Tibial nerve (tissue), 4 donors: ENCODE measurements at places on chromosomes 7 and 10. TPM values are rescaled to one million over a fixed set of nuclear protein-coding genes. Genes with fewer than 3 reads are reported as not detected.
A peak's percentile ranks its signal among the peaks of the same experiment; 100 is the strongest.

The ANXA8 gene
- total RNA-seq = 0.30 TPM

DNA sequence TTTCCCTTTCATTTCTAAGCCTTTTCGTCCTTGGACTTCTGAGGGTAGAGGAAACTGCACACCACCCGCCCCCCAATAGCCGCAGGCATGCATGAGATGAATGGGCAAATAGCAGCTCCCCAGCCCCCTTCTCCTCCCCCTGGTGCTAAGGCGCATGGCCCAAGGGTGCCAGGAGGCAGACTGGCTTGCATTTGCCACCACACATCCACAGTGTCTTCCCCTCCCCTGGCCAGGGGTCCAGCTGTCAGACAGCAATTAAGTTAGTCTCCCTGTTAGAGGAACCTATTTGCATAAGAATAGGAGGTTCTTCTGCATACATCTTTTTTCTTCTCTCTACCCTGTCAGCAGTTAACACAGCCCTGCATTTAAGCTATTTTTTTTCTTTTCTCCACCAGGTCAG lies 20.2 kb downstream of the TOMM7 start:
- H3K4me1 ChIP-seq = no peaks in the 10 kb centered on the region
- no peak overlapping the region for H3K4me3 ChIP-seq
- H3K27me3 ChIP-seq = no peaks in the 10 kb centered on the region
- DNase-seq = no peak

GRCh38 chr10:90162271-90162853 lies 461.0 kb downstream of the KIF20B start:
- no peaks in the 10 kb centered on the region for H3K36me3 ChIP-seq
- no peak overlapping the region for H3K4me3 ChIP-seq
- H3K27ac ChIP-seq = no peak overlapping the region
- no peaks in the 10 kb centered on the region for H3K27me3 ChIP-seq

The LYZL2 gene
- total RNA-seq = not detected

- H3K27ac ChIP-seq = no peak overlapping the region
- H3K36me3 ChIP-seq = no peaks in the 10 kb centered on the region
- no peak for DNase-seq
- no peaks in the 10 kb centered on the region for H3K27me3 ChIP-seq
- H3K4me3 ChIP-seq = no peak overlapping the region
- no peaks in the 10 kb centered on the region for H3K4me1 ChIP-seq
These were observed 14.9 kb upstream of the EZH2 start for GRCh38 chr7:148898845-148899484.

GRCh38 chr10:90842725-90843124 lies 15.1 kb downstream of the HTR7 start:
- no peak for DNase-seq
- no peak overlapping the region for H3K4me3 ChIP-seq
- H3K4me1 ChIP-seq = no peaks in the 10 kb centered on the region
- H3K36me3 ChIP-seq = no peaks in the 10 kb centered on the region

The HOXA3 gene
- total RNA-seq = 9.6 TPM

DNA sequence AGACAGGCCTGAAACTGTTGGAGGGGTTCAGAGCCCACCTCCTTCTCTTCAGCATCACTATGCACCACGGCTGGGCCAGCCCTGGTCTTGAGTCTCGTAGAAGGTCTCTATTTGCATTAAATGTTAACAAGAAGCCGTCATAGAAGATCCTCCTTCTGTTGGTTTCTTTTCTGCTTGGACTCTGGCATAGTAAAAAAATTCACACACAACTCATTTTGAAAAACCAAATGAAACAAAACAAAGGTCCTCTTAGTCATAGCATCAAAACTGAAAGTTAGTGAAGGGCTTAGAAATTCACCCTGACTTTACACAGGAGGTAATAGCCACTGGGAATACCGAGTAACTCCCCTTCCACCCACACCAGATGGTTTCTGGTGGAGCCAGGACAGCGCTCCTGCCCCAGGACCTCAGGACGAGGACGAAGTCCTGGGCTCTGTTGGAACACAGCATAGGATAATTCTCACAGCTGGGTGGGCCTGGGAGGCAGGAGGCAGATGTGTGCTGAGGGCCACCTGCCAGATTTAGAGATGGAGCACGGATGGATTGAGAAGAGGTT lies 248.4 kb upstream of the KLF6 start:
- no peaks in the 10 kb centered on the region for H3K4me1 ChIP-seq
- no peak overlapping the region for H3K27ac ChIP-seq
- H3K36me3 ChIP-seq = no peaks in the 10 kb centered on the region
- no peak overlapping the region for H3K4me3 ChIP-seq

GRCh38 chr10:133268532-133268931 lies 8.1 kb downstream of the ADAM8 start:
- H3K27me3 ChIP-seq = no peaks in the 10 kb centered on the region
- H3K36me3 ChIP-seq = no peaks in the 10 kb centered on the region
- DNase-seq = no peak
- no peak overlapping the region for H3K4me3 ChIP-seq
- H3K4me1 ChIP-seq = no peaks in the 10 kb centered on the region

The C10orf67 gene
- 0.84 TPM for total RNA-seq

DNA sequence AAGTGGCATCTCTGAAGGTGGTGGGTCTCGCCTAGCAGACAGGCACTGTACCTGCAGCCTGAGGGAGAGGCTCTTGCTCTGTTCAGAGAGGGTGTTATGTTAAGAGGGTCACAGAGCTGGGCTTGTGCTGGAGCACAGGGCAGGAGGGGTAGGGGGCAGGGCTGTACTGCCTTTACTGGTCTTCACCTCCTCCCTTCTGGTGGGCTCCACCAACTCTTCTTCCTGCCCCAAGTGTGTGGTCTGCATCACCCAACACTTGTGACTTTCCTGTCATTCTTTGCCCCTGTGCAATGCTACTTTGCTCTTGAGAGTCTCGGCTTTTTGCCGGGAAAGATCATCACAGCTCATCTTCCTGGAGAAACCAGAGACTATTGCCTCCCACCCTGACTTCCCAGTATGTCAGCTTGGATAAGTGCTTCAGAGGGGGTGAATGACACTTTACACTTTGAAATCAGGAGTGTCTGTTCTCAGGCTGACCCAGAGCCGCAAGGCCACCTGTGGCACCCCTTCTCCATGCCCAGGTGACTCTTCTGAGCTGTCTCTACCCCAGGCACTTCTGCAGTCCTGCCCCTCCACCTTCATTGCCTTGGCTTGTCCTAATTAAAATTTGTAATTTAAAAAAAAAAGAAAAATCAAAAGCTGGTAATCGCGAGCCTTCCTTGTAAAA lies 38.4 kb upstream of the IKZF1 start:
- DNase-seq = no peak
- H3K27ac ChIP-seq = no peak overlapping the region
- H3K4me3 ChIP-seq = no peak overlapping the region
- no peaks in the 10 kb centered on the region for H3K27me3 ChIP-seq
- H3K4me1 ChIP-seq = no peaks in the 10 kb centered on the region

DNA sequence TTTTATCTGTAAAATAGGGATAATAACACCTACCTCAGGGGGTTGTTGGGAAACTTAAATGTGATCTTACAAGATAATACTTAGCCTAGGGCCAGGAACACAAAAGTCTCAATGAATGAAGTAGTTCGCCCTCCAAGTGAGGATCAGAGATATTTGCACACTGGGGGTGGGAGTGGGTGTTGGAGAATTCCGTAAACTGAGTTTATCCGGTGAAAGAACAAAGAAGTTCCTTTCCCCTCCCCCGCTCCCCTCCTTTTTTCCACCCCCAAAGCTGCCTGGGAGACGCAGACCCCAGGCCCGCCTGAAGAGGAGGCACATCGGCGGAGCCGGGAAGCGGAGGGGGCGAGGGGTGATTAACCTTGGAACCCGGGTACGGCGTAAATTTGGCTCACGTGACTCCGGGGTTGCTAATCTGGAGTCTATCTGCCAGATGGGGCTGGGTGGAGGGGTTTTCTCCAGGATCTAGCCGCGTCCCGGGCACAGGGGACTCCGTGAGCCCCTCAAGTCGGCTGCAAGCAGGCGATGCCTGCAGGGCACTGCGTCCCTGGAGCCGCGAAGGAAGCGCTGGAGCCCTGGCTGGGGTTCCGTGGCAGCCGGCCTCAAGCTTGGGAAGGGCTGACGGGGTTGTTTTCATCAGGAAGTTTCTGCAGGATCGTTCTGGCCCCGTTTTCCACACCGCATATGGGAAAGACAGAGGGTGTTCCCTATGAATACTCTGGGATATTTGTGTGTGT lies 1.4 kb upstream of the PODXL start:
- no peaks in the 10 kb centered on the region for H3K36me3 ChIP-seq
- peaks cover 21% of the 10 kb centered on the region for H3K4me1 ChIP-seq
- H3K27ac ChIP-seq = peak overlapping the region; percentile 24

DNA sequence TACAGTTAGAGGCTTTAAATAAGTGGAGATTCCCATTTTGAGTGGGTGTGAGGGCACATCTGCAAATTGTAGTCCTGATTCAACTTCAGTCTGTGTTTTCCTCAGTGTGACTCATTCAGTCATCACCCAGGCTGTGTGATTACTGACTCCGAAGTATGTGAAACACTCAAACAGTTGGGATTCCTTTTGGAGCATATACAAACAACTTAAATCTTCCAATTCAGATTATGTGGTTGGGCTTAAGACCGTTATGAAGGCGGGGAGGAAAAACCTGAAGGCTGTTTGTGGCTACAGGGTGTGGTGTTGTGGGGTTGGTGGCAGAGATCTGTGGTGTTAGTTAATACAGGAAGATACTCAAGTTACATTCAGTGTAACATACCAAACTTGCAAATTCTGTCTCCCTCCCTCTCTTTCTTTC lies 259.7 kb upstream of the FERD3L start:
- no peaks in the 10 kb centered on the region for H3K27me3 ChIP-seq
- H3K4me3 ChIP-seq = no peak overlapping the region
- H3K27ac ChIP-seq = no peak overlapping the region
- no peaks in the 10 kb centered on the region for H3K4me1 ChIP-seq
- no peaks in the 10 kb centered on the region for H3K36me3 ChIP-seq

DNA sequence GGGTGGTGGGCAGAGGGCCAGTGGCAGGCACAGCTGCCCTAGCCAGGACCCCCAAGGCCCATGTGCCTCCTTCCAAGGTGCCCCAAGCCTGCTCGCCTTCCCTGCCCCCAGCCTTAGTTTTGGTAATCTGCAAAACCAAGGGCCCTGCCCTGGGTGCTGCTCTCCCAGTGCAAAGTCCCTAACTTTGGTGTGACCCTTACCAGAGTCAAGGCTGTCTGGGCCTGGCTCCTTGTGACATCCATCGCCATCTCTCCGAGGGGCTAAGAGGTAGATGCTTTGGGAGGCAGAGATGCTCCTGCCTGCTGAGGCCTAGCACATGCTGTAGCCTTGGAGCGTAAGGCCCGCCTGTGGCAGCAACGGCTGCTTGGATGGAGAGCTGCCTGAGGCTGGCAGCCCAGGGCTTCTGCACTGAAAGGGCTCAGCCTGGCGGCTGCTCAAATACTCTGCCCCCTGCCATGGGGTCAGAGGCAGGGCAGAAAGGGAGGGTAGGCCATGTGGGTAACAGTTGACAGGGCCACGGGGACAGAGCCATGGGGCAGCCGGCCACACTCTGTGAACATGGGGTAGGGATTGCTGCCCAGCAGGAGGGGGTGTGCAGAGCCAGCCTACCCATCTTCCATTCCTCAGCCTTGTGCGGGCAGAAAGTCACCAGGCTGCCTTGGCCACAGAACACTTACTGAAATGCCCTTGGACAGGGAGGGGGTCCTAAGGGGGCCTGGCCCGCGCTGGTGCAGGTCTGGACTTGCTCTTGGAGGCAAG lies 17.9 kb upstream of the MYL7 start:
- no peak overlapping the region for H3K27ac ChIP-seq
- no peak for DNase-seq
- H3K36me3 ChIP-seq = no peaks in the 10 kb centered on the region
- H3K27me3 ChIP-seq = no peaks in the 10 kb centered on the region
- H3K4me1 ChIP-seq = no peaks in the 10 kb centered on the region
- H3K4me3 ChIP-seq = no peak overlapping the region

- no peak overlapping the region for H3K27ac ChIP-seq
- H3K4me3 ChIP-seq = no peak overlapping the region
- DNase-seq = no peak
These were observed 44.7 kb upstream of the CROT start for GRCh38 chr7:87300756-87301155.

DNA sequence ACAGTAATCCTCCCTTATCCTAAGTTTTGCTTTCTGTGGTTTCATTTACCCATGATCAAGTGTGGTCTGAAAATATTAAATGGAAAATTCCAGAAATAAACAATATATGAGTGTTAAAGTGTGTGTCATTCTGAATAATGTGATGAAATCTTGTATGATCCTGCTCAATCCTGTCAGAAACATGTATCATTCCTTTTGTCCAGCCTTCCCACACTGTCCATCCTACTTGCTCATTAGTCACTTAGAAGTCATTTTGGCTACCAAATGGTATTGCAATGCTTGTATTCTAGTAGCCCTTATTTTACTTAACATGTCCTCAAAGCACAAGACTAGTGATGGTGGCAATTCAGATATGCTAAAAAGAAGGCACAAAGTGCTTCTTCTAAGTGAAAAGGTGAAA lies 1211.2 kb upstream of the SORCS1 start:
- no peaks in the 10 kb centered on the region for H3K4me1 ChIP-seq
- DNase-seq = no peak
- H3K27me3 ChIP-seq = no peaks in the 10 kb centered on the region

The TRPV6 gene
- total RNA-seq = under 0.01 TPM

GRCh38 chr7:116231949-116232348 lies 21.6 kb downstream of the TES start:
- no peaks in the 10 kb centered on the region for H3K27me3 ChIP-seq
- no peak overlapping the region for H3K4me3 ChIP-seq
- H3K27ac ChIP-seq = no peak overlapping the region
- no peak for DNase-seq

DNA sequence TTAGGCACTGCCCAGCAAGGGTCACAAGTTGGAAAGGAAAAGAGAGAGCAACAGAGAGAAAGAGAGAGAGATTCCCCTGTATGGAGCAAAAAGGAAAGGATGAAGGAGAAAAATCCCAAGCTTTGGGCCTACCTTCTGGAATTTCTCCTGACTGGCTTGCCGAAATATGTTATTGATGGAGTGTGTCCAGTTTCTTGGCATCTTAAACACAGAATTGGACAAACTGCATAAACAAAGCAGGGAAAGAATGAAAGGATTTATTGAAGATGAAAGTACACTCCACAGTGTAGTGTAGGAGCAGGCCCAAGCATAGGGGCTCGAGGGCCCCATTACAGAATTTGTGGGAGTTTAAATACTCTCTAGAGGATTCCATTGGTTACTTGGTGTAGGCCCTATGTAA lies 627.8 kb upstream of the CNTNAP2 start:
- no peak overlapping the region for H3K4me3 ChIP-seq
- H3K27me3 ChIP-seq = no peaks in the 10 kb centered on the region
- H3K36me3 ChIP-seq = no peaks in the 10 kb centered on the region
- DNase-seq = no peak

- no peak overlapping the region for H3K4me3 ChIP-seq
- no peak overlapping the region for H3K27ac ChIP-seq
- H3K4me1 ChIP-seq = no peaks in the 10 kb centered on the region
- H3K27me3 ChIP-seq = no peaks in the 10 kb centered on the region
These were observed 582.6 kb downstream of the CALN1 start for GRCh38 chr7:71829515-71829914.

DNA sequence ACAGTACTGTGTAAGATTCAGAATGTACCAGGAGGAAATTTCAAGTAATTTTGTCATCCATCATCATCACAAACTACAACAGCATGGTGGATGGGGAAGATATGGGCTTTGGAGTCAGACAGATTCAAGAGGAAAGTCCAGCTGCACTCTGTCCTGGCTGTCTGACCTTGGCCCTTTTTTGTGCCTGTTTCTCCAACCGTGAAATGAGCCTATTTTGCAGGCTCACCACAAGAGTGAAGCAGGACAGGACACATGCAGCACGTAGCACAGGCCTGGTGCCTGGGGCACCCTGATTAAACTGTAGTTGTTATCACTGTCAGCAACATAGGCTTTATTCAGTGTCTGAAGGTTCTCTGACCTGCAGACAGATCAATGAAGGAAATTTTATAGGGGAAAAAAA lies 37.6 kb downstream of the RHOBTB1 start:
- H3K27ac ChIP-seq = no peak overlapping the region
- H3K27me3 ChIP-seq = no peaks in the 10 kb centered on the region
- no peak for DNase-seq
- H3K36me3 ChIP-seq = peaks cover 4% of the 10 kb centered on the region

The TUBB8 gene
- not detected for total RNA-seq
